Activated T-cell treated with anti-CD3 and anti-CD28 coated beads, Interleukin-2, amount 50 U/mL, for 72 hours (primary cell): ENCODE measurements at places on chromosomes 4 and X. TPM values are rescaled to one million over a fixed set of nuclear protein-coding genes. Genes with fewer than 3 reads are reported as not detected.
A peak's percentile ranks its signal among the peaks of the same experiment; 100 is the strongest.

The TLR6 gene
- total RNA-seq, result 3.8 TPM

DNA sequence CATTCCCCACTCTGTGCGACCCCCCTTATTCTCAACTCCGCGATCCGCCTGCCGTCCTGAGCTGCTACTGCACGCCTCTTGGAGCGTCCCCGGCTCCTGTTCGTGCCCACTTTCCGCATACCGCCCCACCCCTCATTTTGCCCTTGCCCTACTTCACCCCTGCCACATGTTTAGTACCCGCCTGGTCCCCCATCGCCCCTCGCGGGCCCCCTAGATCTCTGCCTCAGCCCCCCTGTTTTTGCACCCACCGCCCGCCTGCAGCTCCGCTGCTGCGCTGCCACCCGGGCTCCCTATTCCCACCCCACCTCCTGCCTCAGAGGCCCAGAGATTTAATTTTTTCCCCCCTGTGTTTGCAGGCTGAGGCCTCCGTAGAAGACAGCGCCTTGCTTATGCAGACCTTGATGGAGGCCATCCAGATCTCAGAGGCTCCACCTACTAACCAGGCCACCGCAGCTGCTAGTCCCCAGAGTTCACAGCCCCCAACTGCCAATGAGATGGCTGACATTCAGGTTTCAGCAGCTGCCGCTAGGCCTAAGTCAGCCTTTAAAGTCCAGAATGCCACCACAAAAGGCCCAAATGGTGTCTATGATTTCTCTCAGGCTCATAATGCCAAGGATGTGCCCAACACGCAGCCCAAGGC lies 1.4 kb downstream of the MAGED1 start:
- DNase-seq, result peak; percentile 2

GRCh38 chr4:118587946-118588345 lies 97.2 kb upstream of the METTL14 start:
- DNase-seq, result no peak

DNA sequence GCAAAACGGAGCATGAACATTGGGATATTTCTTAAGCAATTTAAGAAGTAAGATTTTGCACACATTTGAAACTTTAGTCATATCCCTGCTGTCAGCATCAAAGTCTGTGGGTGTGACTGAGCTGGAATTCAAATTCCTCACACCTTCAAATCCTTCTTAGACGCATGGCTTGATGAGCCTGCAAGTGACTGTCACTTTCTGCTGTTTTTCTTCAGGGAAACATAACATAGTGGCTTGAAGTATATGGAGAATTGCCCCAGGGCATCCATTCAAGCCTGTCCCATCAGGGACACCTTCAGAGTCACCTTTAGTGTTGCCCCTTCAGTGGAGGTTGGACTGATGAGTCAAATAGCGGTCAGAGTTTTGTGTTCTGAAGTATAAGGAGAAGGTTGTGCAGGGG lies 17.4 kb downstream of the FHDC1 start:
- DNase-seq, result no peak

DNA sequence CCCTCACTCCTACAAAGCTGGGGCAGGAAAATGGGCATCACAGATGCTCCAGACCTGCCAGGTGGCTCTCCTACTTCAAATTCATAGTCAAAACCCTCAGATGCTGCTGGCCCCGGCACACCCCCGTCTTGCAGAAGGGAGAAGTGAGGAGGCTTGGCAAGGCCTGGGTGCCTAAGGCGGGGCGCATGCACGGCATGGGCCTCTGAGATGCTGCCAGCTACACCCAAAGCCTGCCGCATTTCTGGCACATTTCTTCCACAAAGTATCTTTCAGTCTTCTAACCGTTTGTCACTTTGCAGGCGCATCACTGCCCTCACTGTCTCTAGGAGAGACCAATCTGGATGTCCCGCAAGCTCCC lies 19.6 kb downstream of the WDR1 start:
- DNase-seq, result no peak

- no peak for DNase-seq
Measured at GRCh38 chrX:129649268-129650182, 5.2 kb downstream of the APLN start.

The TRAM1L1 gene
- total RNA-seq, result 0.19 TPM

DNA sequence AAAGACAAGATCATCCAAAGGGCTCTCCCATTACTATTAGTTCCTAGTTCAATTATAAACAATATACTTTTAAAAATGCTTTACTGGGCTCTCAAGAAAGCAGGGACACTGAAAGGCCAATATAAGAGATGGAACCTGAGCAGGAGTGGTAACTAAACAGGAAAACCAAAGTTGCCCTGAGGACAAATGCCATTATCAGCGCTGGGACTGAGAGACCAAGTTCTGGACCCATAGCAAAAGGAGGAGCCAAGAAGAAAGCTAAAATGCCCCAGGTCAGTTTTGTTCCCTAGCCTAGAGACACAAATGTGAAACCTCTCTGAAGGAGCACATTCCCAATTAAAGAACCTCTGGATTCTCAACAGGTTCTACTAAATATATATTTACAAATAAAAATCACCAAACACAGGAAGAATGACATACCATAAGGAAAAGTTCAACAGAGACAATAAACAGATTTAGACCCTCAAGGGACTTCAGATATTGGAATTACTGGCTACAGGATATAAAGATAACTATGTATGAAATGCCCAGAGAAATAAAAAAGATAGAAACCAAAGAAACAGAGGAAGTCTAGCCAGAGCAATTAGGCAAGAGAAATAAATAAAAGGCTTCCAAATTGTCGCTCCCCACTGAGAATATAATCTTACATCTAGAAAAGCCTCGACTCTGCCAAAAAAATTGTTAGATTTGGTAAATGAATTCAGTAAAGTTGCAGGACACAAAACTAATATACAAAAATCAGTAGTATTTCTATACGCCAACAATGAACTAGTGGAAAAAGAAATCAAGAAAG lies 67.1 kb downstream of the KLHL8 start:
- no peak for DNase-seq

- DNase-seq, result no peak
Measured at GRCh38 chrX:56468441-56468840, 95.0 kb upstream of the UBQLN2 start.

The TEX11 gene
- total RNA-seq, result not detected

DNA sequence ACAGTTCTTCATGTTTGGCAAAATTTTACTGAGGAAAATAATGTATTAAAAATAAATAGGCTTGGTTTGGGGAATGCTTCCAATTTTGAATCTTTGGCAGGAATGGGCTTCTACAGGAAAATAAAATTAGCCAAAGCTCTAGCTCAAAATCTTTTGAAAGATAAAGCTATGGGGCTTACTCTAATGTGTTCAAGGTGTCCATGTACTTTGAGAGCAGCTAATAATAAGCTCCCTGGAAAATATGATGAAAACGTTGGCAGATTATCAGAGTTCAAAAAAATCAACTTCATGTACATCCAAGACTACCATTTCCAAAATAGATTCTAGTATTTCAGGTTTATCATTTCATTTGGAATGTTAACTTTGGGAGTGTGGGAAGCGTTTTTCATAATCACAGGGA lies 158.4 kb downstream of the EMCN start:
- DNase-seq, result no peak
